Transverse colon (tissue), 4 donors: ENCODE measurements at places on chromosomes 16 and 17. TPM values are rescaled to one million over a fixed set of nuclear protein-coding genes. Genes with fewer than 3 reads are reported as not detected.

DNA sequence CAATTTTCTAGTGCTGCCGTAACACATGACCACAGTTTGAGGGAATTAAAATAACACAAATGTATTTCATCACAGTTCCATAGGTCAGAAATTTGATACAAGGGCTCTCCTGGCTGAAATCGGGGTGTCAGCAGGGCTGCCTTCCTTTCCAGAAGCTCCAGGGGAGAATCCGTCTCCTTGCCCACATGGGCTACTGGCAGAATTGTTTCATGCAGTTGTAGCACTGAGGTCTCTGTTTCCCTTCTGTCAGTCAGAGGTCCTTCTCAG, 20.5 kb downstream of the EIF4A3 start:
- DNase-seq, result no peak

DNA sequence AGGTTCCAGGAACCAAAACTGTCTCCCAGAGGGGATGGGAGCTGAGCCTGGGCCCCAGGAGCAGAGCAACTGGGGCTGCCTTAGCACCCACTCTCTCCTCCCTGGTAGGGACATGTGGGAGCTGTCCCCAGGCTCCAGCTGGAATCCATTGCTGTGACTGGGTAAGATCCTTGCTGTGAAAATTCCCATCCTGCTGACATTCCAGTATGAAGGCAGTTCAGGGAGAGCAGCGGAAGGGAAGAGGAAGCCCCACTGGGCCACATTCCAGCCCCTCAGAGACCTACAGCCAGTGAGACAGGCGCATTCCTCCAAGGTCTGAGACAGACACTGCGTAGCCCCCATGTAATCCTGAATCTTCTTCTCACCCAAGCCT, 24.2 kb downstream of the MYO18A start:
- DNase-seq, result no peak

Gene FBXW10
- total RNA-seq, result not detected

Gene JMJD6
- 25.4 TPM for total RNA-seq
